ENCODE measurements at places on chromosomes 7 and 10. TPM values are rescaled to one million over a fixed set of nuclear protein-coding genes. Genes with fewer than 3 reads are reported as not detected.

CELF2 gene
- total RNA-seq = 61.5 TPM

RABGEF1 gene
- total RNA-seq = 14.8 TPM

ZP3 gene
- 8.1 TPM for total RNA-seq

CUX1 gene
- total RNA-seq = 127 TPM

GRCh38 chr7:37701769-37702168 is 18.2 kb downstream of the GPR141 start:
- DNase-seq = no peak

GRCh38 chr7:90298145-90299038 is 22.7 kb downstream of the FAM237B start:
- no peak for DNase-seq

- no peak for DNase-seq
Observed at GRCh38 chr7:71988201-71988600, 423.9 kb downstream of the CALN1 start.

- no peak for DNase-seq
Observed at GRCh38 chr7:86207740-86208139, 436.0 kb upstream of the GRM3 start.

DNA sequence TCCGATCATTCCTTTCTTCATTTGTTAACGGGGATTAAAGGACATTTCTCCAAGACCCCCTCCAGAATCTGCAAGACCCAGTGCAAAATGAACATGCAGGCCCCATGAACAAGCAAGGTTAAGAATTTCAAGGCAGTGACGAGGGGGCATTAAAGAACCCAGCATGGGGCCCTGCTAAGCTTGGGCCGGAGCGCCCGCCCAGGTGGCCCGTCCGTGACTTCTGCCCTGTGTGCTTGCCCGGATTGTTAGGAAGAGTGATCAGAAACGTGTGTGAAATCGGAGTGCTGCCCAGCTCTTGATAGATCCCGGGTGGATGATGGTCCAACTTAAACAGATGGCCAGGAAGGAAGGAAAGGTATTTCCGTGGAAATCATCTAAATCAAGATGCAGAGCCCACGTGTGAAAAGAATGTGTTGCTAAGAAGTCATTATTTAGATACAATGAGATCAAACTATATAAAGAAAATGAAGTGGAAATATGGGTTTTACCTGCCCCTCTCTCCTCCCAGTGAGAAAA is 213.6 kb downstream of the KLF6 start:
- DNase-seq = no peak

DNA sequence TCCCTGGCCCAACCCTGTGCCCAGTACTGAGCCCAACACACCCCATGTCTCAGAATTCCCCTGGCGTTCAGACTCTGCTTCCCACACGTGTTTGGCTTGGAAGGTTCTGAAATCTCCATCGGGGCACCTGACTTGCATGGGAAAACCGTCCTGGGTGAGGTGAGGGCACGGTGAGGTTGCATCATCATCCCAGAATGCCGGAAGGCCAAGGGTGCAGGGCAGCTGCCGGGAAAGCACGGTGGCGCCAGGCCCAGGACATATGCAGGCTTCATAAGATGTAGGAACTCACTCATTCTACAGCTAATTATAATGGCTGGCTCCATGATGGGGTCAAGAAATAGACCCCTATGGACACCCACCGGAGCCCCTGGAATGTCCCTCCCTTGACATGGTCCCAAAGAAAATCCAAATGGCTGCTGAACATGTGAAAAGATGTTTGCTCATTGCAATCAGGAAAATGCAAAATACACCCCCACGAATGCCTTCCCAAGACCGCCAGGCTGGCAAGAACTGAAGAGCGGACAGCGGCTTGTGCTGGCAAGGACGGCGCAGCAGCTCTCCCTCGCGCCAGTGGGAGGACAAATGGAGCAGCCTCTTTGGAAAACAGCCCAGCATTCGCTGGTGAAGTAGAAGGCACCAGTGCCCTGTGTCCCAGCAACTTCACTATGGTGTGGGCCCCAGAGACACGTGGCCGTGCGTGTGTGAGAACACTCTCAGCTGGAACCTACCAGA is 2.3 kb downstream of the KNDC1 start:
- no peak for DNase-seq

DNA sequence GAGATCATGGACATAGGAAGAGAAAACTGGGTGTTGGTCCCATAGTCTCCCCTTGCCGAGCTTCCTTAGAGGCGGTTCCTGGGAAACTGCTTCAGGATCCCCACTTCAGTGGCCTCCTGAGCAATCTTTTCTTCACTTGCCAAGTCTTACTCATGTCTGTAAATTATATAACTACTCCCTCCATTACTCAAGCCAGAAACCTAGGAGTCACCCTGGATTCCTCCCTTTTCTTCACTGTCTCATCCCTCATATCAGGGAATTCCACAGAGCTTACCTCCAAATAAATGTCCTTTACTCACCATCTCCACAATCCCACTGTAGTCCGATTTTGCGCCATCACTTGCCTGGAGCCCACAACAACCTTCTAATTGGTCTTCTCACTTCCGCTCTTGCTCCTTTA is 29.1 kb upstream of the TRUB1 start:
- DNase-seq = no peak

DNA sequence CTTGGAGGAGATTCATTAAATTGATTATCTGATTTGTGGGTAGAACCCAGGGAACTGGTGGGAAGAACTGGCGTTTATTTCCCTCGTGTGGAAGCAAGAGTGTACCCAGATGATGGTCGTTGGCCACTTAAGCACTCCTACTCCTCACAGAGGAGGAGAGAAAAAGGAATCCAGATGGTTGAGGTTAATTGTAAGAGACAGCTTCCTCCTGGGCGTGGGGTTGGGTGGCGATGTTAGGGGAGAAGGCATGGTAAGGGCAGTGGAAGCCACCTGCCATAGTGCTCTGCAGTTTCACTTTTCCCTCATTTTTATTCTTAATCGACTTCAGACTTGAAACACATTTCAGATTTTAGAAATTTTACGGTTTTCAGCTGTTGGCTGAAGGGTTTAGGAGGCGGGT is 104.1 kb downstream of the DOCK1 start:
- DNase-seq = no peak

DNA sequence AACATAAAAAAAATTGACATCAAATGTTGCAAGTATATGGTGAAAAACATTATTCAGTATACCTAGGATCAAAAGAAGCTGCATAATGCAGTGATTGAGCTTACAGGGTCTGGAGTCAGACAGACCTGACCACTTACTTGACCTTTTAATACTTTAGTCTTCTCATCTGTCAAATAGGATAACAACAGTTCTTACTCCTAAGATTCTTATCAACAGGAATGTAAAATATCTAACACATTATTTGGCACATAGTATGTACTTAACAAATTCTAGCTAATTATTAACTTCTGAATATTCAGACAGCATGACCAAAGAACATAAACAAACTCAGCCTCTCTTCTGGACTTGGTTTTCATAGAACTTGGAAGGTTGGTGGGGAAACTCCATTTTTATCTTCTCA is 45.6 kb upstream of the PIP4K2A start:
- DNase-seq = no peak

DNA sequence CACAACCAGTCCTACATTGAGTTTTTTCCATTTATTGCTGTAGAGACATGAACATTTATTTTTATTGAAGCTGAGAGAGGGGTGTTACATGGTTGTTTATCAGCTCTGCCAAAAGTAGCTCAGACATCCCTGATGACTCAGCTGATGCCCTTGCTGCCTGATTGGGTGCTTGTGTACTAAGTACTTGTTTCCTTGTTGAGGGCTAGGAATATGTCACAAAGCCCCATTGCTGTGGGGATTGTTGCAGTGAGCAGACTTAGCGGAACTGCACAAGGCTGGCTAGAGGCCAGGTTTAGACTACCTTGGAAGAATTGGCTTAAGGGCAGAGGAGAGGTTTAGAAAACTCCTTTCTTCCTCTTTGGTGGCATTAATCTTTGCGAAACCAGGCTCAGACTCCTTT is 110.6 kb downstream of the AUTS2 start:
- DNase-seq = peak; percentile 22

DNA sequence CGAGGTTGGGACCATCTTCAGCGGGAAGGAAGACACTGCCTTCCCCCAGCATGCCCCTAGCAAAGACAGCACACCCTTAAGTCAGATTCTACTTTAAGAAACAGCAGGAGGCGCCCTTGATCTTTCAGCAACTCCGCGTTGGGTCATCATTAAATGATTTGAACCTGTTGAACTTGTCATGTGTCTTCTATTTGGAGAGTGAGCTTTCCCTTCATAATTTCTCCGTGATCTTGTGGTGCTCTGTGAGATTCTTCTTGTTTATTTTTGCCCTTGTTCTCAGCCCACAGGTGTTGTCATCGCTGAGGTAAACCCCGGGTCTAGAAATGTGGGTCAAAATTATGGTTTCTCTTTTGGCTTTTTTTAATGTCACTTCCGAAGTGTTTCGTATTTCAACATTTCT is 49.5 kb upstream of the PITRM1 start:
- DNase-seq = no peak

GRCh38 chr7:67105377-67105776 is 108.7 kb downstream of the TYW1 start:
- DNase-seq = no peak

DNA sequence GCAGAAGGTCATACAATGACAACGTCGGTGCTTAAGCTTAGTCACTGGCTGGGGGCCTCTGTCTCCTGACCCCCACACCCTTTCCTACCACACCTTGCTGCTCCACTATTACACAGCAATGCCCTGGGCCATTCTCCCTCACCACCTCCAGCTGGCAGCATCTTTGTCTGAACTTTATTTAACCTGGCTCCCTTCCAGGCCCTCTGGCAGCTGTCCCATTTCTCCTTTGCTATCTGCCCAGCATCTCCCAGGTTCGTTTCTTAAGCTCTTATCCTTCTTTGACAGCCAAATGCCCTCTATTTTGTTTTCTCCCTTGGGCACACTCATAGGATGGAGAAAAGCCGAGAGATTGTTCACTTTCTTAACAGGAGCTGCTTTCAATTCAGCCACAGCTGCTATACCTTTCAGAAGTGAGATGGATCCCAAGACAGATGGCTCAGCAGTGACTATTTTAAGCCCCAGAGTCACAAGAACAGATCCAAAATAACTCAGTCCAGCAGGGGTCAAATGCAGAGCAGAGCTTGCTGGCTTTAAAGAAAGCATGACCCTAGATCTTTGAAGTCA is 1277.1 kb upstream of the AUTS2 start:
- DNase-seq = peak; percentile 35
